ENCODE measurements at places on chromosomes 4 and X. TPM values are rescaled to one million over a fixed set of nuclear protein-coding genes. Genes with fewer than 3 reads are reported as not detected.

DNA sequence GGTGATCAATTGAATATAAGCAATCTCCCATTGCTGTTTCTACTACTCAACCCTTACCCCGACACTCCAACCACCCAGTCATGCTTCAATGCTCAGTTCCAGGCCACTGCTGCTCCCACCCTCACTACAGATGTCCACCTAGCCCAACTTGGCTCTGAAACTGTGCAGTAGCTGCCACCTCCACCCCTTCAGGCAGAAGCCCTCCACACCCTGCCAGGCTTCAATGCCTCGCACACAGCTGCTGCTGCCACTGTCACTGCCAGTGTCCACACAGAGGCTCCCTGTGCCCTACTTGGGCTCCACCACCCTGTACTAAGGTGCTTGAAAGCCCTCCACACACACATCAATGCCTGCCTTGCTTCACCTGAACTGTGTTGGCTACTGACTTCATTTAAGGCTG is 34.6 kb downstream of the LAMTOR3 start:
- H3K27ac ChIP-seq = no peak overlapping the region
- H3K4me1 ChIP-seq = no peaks in the 10 kb centered on the region
- no peak overlapping the region for H3K4me3 ChIP-seq

GRCh38 chrX:13776387-13776786 is 40.5 kb downstream of the GPM6B start:
- no peak overlapping the region for H3K4me3 ChIP-seq
- H3K36me3 ChIP-seq = peaks cover 47% of the 10 kb centered on the region
- no peaks in the 10 kb centered on the region for H3K27me3 ChIP-seq
- no peak for DNase-seq

GRCh38 chr4:26255989-26256388 is 64.8 kb upstream of the RBPJ start:
- no peak overlapping the region for H3K27ac ChIP-seq
- H3K4me3 ChIP-seq = no peak overlapping the region
- H3K4me1 ChIP-seq = no peaks in the 10 kb centered on the region
- H3K27me3 ChIP-seq = no peaks in the 10 kb centered on the region
- DNase-seq = no peak

DNA sequence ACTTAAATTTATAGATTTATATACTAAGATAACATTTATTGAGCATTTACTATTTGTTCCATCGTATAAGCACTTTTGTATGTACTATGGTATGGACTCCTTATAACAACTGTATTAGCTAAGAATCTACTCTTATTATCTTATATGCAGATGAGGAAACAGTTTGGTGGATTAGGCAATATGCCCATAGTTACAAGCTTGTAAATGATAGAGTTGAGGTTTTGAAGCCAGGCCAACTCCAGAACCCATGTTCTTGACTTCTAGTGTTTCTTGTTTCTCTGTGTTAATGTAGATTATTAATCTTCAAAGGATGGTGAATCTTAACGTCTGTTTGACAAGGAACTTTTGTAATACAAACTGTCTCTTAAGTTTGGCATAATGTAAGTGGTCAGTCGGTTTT is 71.3 kb downstream of the STIM2 start:
- DNase-seq = no peak
- H3K27ac ChIP-seq = no peak overlapping the region
- H3K4me1 ChIP-seq = no peaks in the 10 kb centered on the region
- no peak overlapping the region for H3K4me3 ChIP-seq
- no peaks in the 10 kb centered on the region for H3K36me3 ChIP-seq

ZAR1 gene
- not detected for total RNA-seq

IL1RAPL2 gene
- total RNA-seq = 0.10 TPM

DNA sequence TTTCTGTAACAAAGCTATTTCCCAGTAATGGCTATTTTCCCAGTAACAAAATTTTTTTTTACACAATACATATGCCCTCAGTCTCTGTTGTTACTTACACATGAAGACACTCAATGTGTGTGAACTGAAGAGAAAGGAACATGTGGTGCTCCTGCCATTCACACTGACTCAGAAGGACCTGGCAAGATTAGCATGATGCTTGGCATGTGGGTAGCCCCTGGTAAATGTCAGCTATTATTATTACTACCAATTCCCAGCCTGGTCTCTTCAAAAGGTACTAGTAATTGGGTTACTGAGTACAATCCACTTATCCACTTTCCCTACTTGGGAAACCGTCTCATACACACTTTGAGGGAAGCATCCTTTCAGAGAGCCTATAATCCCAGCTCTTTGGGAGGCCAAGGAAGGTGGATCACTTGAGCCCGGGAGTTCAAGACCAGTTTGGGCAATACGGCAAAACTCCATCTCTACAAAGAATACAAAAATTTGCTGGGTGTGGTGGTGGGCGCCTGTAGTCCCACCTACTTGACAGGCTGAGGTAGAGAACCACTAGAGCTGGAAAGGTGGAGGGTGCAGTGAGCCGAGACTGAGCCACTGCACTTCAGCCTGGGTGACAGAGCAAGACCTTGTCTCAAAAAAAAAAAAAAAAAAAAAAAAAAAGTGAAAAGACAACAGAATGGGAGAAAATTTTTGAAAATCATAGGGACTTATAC is 14.6 kb downstream of the RBBP7 start:
- H3K27ac ChIP-seq = no peak overlapping the region
- H3K36me3 ChIP-seq = peaks cover 62% of the 10 kb centered on the region
- no peak for DNase-seq
- no peak overlapping the region for H3K4me3 ChIP-seq
- no peaks in the 10 kb centered on the region for H3K4me1 ChIP-seq
- H3K27me3 ChIP-seq = no peaks in the 10 kb centered on the region

- no peak overlapping the region for H3K4me3 ChIP-seq
- no peaks in the 10 kb centered on the region for H3K27me3 ChIP-seq
- H3K36me3 ChIP-seq = no peaks in the 10 kb centered on the region
- no peak overlapping the region for H3K27ac ChIP-seq
- no peaks in the 10 kb centered on the region for H3K4me1 ChIP-seq
- DNase-seq = no peak
Observed at GRCh38 chrX:7084841-7085240, 62.7 kb upstream of the STS start.

DNA sequence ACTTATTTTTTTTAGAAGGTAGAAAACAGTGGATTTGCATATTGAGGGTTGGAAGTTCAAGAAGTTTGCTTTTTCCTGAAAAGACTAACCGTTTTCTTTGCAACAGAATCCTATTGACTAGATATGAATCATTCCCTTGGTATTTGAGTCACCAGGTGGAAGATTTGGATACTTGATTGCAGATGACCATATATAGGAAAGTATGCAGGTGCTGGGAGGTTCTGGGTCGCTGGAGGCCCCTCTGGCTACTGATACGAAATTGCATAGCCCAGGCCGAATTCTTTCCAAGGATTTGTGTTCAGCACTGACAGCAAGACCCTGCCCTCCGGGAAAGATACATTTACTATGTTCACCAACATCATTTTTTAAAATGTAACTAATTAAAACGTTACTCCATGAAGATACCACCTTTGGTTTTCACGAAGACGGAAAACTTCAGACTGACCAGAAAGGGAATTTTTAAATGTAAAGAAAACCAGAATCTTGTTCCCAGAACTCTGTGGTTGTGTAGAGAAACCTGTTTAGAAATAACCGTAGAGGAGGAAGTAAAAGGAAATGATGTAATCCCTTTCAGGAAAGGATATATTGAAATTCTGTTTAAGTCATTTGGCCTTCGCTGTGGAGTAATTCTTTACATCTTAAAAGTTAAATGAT is 946 bp downstream of the ANXA3 start:
- no peak for DNase-seq
- H3K27me3 ChIP-seq = no peaks in the 10 kb centered on the region
- peak overlapping the region; percentile 68 for H3K4me3 ChIP-seq

GRCh38 chr4:59455751-59456150 is 1744.4 kb upstream of the ADGRL3 start:
- no peak for DNase-seq
- no peaks in the 10 kb centered on the region for H3K4me1 ChIP-seq
- H3K27me3 ChIP-seq = no peaks in the 10 kb centered on the region
- no peak overlapping the region for H3K4me3 ChIP-seq
- H3K36me3 ChIP-seq = no peaks in the 10 kb centered on the region
- H3K27ac ChIP-seq = no peak overlapping the region

MAP7D3 gene
- 16.2 TPM for total RNA-seq

Data from heart left ventricle (tissue), 16 donors.